ENCODE measurements at places on chromosomes 6 and 20.

GRCh38 chr6:109347779-109348178 is 34.5 kb downstream of the CD164 start:
- DNase-seq, result no peak

- no peak for DNase-seq
Observed at GRCh38 chr20:33796263-33796906, 14.8 kb upstream of the CHMP4B start.

GRCh38 chr20:61414455-61414991 is 162.5 kb downstream of the CDH4 start:
- DNase-seq, result no peak

- no peak for DNase-seq
Observed at GRCh38 chr6:27575594-27576361, 102.9 kb upstream of the ZNF184 start.

GRCh38 chr20:33086052-33086722 is 6.7 kb downstream of the BPIFB4 start:
- no peak for DNase-seq

DNA sequence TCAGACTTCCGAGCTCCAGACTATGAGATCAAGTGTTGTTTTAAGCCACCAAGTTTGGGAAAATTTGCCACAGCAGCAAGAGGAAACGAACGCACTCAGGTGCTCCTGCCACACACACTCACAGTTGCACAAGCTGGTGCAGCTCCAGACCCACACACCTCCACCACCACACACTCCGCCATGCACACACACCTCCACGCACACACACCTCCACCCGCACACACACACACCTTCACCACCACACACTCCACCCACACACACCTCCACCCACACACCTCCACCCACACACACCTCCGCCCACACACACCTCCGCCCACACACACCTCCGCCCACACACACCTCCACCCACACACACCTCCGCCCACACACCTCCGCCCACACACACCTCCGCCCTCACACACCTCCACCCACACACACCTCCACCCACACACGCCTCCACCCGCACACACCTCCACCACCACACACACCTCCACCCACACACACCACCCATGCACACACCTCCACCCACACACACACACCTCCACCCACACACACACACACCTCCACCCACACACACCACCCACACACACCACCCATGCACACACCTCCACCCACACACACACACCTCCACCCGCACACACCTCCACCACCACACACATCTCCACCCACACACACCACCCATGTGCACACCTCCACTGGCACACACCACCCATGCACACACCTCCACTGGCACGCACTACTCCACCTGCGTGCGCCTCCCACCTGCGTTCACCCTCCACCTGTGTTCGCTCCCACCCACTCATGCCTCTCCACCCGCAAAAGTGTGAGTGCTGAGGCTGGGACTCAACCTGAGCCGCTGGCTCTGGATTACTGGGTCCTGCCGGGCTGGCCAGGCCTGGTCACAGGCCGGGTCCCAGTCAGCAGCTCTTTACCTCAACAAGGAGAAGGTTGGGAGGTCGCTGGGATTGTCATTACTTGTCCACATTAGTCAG is 175.6 kb downstream of the BMP7 start:
- no peak for DNase-seq

GRCh38 chr20:59159091-59159490 is 4.5 kb upstream of the ZNF831 start:
- no peak for DNase-seq

GRCh38 chr20:60863548-60863947 is 388.5 kb upstream of the CDH4 start:
- no peak for DNase-seq

DNA sequence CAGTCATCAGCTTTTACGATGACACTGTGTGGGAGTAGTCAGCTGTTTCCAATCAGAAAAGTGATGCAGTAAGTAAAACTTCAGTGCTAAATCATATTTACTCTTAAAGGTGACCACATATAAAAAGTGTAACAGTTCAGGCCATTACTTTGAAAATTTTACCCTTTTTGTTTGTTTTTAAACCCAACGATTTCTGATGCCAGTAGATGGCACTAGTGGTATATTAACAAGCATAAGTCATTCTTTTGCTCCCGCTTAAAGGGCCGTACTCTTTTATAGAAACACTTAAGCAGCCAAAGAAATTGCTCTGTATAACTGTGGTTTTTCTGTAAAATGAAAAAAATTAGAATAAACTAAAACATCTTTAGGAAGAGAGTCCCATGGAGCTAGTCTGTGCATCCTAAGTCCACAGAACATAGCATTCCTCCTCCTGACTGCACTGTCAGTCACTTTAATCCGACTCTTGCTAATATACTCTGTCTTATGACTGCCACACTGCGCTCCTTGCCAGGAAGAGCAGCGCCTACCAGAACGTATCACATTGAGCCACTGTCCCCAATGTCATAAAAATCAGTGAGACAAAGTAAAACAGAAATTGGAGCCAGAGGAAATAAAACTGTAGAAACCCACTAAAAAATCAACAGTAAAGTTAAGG is 25.0 kb downstream of the HEBP2 start:
- no peak for DNase-seq

DNA sequence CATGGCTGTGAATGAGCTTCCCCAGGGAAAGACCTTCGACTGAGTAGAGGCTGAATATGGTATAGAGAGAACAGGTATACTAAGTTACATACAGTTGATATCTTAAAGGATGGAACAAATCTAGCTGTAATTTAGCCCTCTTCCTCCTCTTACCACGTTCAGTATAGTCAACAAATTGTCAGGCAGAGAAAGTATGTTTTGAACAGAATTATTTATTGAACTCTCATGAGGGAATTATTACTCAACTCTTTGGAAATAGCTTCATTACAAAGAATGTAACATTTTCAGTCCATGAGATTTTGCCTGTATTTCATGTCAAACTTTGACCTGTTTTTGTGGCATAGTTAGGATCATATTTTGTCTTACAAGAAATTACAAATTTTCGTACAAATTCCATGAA is 63.0 kb downstream of the SH3BGRL2 start:
- DNase-seq, result no peak

DNA sequence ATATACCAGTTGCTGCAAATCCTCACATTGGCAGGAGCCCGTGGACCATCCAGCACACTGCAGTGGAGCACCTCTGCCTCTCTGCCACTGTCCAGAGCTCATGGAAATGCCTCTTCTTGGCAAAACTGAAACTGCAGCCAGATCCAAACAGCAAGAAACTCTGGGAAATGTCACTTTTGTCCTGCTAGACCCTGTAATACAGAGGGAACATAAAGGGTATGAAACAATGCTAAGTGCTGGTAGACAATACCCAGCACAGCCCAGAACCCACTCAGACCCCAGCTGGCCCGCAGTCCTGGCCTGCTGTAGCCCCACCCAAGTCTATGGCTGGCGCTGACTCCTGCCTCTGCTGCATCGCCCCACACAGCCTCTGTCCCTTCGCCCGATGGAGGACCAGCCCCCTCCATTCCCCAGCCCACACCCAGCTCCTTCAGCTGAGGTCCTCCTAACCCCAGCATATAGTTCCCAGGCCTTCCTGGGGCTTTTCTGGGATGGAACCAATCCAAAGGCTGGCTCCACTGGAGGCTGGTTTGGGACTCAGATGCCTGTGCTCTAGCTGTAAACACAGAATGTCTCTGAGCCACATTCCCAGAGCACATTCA is 242.5 kb downstream of the LRFN2 start:
- DNase-seq, result no peak

- DNase-seq, result no peak
Observed at GRCh38 chr20:46631212-46631869, 19.9 kb downstream of the SLC13A3 start.

- peak; percentile 27 for DNase-seq
Observed at GRCh38 chr6:88165844-88166492, at the start of gene CNR1. Gene CNR1, minus strand, starts transcription at chr6:88166347. Its CDS starts 21,073 bp downstream, at chr6:88145274.

- peak; percentile 71 for DNase-seq
Observed at GRCh38 chr20:62926229-62927127, at the start of gene DIDO1. Gene DIDO1, minus strand, starts transcription at chr20:62926505.

DNA sequence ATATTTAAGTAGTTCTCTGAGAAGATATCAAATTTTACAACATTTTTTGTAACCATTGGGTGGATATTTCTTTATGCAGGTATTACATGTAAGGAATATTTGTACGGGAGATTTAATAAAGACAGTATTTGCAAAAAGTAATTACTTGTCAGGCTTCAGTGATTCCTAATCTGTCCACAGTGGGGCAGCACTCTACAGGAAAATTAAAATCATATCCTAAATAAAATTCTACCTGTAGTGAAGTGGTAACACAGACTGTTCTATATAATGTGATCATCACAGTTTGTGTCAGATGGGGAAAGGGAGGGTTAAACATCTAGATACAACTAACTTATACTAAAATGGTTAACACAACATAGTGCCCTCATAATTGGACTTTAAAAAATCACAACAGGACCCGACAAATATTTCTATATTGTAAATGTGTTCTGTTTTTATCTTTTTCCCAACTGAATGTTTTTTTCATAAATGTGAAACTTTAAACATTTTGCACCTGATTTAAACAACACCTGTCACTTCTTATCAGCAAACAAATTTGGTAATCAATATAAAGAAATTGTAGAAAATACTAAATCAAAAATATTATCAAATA is 145.6 kb upstream of the MANEA start:
- peak; percentile 69 for DNase-seq

Measured in tibial nerve (tissue), 4 donors.